ENCODE measurements at places on chromosomes 1 and 21.

- no peak for DNase-seq
These were observed 88.2 kb upstream of the AKT3 start for GRCh38 chr1:243938208-243938607.

DNA sequence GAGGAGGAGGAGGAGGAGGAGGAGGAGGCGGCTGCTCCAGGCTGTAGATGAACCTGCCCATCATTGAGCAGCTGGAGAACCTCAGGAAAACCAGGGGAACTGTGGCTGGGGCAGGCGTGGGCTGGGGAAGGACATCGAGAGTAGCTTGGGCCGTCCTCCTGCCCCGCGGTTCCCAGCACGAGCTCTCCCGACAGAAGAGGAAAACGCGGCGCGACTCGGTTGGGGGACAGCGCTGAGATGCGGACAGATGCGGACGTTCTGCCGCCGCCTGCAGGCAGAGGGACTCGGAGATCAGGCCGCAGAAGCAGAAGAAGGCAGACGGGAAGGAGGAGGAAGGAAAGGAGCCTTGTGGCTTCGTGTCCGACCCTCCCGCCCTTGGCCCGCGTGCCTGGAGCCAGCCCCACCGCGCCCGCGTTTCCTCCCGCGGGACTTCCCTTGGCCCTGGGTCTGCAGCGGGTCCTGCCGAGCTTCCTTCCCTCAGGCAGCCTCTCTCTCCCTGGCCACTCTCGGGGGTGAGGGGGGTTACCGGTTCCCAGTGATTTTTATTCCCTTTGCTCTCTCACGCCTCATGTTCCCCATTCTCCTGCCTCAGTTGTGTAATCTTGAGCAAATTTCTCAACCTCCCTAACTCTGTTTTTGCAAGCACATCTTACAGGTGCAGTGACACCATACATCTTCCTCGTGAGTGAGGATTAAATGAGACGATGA lies 1.7 kb upstream of the TNFRSF9 start:
- no peak for DNase-seq

- no peak for DNase-seq
These were observed 63.7 kb upstream of the DPT start for GRCh38 chr1:168792592-168793125.

- DNase-seq, result no peak
These were observed 140.8 kb upstream of the RAB4A start for GRCh38 chr1:229130028-229130668.

DNA sequence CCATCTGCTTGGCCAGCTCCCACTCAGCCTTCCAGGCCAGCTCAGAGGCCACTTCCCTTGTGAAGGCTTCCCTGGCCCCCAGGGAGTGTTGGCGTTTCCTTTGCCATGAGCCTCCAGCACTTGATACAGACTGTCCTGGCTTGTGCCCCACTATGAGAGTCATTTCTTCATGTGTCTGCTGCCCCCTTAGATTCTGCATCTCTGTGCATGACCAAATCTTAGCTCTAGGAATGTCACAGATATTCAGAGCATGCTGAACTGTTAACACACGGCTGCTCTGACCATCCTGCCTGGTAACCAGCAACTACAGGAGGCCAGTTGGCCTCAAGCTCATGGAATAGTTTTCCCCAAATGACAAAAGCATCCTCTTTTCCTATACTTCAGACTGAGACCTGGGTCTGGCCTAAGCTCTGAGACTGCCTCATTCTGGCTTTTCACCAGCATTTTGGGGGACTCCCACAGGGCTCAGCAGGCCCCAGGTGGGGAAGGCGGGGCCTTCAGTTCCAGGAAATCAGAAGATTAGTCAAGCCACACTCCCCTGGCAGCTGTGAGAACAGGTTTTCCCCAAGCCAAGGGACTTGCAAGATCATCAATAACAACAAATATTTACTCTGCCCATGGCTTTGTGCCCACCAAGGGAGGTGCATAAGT lies 182.6 kb upstream of the EDN2 start:
- peak; percentile 51 for DNase-seq

GRCh38 chr1:20035114-20035513 lies 34.9 kb upstream of the PLA2G5 start:
- DNase-seq, result no peak

GRCh38 chr21:28272272-28272992 lies 720.2 kb downstream of the LTN1 start:
- no peak for DNase-seq

GRCh38 chr1:166083887-166084286 lies 82.9 kb downstream of the FAM78B start:
- DNase-seq, result no peak

- no peak for DNase-seq
These were observed 60.2 kb downstream of the PCP4 start for GRCh38 chr21:39927304-39927886.

GRCh38 chr1:211483896-211484612 lies 7.9 kb downstream of the RD3 start:
- DNase-seq, result no peak

DNA sequence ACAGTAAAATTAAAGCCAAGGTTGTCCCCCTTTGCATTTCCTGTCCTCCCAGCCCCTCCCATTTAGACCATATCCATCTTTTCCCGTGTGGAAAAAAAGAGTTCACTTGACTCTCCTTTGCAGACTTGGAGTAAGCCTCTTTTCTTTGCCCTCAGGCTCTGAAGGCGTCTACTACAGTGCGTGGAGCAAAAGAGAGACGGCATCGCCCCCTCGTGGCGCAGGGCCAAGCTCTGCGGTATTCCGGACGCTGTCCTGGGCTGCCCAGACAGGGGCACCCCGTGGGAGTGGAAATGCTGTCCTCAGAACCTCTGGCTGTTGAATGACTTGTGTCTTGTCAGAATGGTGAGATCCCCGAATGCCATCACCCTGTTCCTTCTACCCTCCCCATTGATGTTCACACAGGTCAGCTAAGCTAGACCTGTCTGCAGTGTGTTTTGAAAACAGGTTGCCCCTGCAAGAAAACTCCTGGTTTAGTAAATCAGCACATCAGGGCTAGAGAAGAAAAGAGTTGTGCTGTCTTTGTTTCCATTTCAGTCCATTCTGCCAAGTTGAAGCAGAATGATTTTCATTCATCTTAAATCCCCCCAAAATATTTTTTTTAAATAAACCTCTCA lies 12.3 kb upstream of the GJA8 start:
- peak; percentile 62 for DNase-seq

DNA sequence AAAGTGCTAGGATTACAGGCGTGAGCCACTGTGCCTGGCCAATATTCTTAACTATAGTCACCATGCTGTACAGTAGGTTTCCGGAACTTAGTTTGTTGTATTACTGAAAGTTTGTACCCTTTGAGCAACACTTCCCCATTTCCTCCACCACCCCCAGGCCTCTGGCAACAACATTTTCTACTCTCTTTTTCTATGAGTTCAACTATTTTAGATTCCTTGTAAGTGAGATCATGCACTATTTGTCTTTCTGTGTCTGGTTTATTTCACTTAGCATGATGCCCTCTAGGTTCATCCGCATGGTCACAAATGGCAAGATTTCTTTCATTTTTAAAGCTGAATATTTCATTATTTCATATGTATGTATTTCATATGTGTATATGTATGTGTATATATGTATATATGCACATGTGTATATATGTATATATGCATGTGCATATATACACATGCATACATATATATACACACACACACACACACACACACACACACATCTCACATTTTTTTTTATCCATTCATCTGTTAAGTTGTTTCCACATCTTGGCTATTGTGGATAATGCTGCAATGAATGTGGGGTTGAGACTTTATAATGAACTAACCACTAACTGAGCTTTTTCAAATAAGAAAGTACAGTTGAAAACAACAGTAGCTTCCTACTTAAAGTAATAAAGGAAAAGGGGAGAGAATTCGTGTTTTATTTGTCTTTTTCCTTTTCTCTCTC lies 256.8 kb upstream of the C1orf105 start:
- no peak for DNase-seq

GRCh38 chr1:119947468-119947867 lies 51.2 kb upstream of the ADAM30 start:
- DNase-seq, result no peak

DNA sequence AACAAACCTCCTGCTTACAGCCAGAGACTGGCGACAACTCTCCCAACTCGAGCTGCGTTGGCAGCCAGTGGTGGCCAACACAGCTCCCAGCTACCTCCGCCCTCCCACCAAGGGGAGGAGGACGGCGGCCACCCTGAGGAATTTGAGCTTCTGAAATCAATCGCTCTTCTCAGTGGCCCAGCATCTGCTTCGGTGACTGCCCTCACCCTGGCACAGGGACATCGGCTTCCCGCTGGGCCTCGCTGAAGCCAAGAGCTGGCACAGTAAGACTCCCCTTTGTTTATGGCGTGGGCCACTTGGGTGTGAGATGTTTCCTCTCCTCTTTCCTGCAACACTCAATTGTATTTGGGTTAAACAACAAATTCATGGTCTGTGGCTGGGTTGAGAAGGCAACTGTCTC lies 136.2 kb downstream of the ZBTB18 start:
- no peak for DNase-seq

DNA sequence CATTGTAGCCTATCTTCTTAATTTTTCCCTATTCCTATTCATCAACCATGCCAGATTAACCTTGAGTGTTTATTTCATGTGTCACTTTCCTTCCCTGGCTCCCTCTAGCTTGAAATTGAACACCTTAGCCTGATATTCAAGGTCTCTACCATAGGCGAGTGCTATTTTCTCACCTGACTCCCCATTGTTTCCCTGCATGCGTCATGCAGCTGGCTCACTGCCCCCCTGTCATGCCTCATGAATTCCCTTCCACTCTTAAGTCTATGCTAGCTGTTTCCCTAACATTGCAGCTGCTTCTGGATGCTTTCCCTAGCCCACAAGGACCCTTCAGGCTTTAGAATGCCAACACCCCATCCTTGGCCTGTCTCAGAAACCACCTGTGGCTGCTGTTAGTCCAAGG lies 56.7 kb upstream of the CD1D start:
- no peak for DNase-seq

DNA sequence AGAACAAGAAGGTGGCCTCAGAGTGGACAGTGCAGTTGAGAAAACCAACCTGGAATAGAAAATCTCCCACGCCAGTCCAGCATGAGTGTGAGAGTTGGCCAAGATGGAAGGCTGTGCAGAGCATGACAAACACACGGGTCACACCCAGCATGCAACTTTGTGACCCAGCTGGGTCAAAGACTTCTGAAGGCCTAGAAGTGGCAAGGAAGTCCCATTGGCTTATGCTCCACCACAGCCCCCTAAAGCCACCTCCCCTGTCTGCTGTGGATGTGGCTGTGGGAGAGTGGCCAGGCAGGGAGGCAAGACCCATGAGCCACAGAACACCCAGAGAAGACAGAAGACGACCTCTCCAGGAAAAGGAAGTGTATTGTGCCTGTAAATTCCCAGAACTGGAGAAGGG lies 13.6 kb downstream of the BATF3 start:
- DNase-seq, result no peak

DNA sequence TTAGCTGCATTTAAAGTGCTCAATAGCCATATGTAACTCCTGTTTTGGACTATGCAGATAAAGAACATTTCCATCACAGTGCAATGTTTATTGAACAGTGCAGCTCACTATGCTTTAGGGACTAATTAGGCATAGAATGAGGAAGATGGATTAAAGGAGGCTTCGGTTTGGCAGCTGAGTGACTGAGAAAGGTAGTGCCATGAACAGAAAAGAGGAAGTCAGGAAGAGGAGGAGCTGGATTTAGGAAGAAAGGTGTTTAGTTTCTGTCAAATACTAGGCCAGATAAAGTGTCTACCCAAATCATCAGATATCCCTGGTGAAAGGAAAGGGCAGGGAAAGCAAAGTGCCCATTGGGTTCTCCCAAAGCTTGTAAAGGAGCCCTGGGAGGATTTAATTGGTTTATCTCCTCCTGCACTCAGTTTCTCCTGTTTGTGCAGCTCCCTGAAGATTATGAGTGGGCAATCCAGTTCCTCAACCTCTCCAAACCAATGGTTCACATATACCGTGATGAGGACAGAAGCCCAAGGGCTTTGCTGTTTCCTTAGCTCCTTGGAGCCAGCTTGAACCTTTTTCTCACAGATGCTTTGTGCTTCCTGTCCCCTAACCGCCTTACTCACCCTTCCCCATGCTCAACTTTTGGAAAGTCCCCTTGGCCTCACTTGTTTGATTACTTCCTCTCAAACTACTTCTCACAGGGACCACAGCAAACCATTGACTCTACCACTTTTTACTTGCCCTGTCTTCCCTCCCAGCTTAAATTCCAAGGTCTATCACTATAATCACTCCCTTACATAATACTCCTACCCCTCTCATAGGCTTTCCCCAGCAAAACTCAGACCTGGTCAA lies 3.5 kb upstream of the RAP1A start:
- DNase-seq, result no peak

DNA sequence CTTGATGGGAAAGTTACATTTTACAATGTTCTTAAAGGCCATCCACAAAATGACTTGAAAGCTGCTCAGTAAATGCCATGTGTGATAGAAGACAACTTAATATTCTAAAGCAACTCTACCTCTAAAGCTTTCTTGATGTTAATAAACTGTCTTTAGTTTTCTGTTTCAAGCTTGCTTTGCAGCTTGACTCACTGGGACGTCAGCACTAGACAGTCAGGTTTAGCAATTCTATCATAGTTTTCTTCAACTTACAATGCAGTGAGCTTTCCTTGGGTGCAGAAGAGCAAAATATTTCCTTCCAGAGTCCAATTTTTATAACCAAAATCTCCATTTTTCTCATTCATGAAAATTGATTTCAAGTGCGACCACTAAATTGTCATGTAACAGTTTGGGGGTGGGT lies 273.1 kb downstream of the NTNG1 start:
- no peak for DNase-seq

- DNase-seq, result no peak
These were observed 29.0 kb downstream of the SOAT1 start for GRCh38 chr1:179322557-179322956.
